ENCODE measurements at places on chromosomes 1 and 21.

GRCh38 chr1:23211955-23212354 lies 5.3 kb downstream of the HTR1D start:
- DNase-seq: no peak

DNA sequence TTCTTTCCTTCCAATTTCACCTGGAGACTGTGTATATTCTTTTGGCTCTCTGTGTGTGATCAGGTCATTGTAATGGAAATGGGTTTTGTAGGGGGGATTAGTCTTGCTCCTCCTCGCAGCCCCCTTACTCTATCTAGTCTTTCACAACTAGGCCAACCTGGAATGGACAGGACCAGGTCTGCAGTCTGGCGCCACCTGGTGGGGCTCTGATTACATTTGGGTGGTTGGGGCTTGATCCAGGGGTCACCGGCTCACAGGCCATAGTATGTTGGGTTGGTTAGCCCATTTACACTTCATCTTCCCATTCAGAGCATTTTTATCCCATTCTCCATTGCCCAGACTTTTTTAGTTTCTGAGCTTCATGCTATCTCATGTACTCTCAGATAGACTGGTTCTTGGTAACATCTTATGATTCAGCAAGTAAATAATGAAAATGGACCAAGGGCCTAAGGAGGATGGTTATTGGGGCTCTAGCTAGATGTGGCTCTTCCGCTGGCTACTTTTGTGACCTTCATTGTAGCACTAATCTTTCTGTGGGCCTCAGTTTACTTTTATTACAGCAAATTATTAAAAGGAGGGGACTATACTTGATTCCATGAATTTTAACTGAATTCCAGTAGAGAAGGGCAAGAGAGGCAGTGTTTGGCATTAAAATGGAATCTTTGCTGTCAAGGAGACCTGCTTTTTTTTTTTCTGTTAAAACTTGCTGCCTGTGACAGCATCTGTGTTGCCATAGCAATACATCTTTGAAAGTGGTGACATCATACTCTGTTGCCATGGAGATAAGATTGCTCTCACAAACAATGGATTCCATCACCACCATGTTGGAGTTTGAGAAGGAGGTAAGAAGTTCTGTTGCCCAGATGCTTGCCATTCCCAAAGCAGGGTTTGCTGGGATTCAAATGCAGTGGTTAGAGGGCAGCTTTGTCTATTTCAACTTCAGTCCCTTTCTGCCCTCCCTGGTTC lies 150.1 kb downstream of the PLXNA2 start:
- peak; percentile 92 for DNase-seq

- DNase-seq: no peak
Measured at GRCh38 chr1:29949676-29950075, 713.4 kb downstream of the PTPRU start.

GRCh38 chr21:37380349-37381323 lies 14.1 kb downstream of the DYRK1A start:
- DNase-seq: peak; percentile 21

DNA sequence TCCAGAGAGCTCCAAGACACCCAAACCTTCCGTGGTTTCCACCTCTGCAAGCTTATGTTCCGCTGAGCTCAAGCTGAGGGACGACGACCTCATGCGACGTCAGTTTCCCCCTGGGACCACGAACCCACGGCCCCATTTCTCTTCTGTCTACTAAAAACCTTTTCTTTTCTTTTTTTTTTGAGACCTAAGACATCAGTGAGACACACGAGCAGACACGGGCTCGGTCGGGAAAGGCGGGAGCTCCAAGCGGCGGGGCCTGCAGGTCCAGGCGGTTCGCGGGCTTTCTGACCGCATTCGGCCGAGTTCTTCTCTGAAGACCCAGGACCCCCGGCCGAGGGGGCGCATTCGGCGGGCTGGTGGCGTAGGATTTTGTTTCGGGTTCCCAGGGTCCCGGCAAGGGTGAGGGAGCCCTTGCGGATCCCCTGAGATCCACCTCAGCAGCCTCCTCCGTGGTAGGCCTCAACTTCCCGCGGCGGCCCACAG lies 402 bp downstream of the C21orf58 start:
- DNase-seq: peak; percentile 52

DNA sequence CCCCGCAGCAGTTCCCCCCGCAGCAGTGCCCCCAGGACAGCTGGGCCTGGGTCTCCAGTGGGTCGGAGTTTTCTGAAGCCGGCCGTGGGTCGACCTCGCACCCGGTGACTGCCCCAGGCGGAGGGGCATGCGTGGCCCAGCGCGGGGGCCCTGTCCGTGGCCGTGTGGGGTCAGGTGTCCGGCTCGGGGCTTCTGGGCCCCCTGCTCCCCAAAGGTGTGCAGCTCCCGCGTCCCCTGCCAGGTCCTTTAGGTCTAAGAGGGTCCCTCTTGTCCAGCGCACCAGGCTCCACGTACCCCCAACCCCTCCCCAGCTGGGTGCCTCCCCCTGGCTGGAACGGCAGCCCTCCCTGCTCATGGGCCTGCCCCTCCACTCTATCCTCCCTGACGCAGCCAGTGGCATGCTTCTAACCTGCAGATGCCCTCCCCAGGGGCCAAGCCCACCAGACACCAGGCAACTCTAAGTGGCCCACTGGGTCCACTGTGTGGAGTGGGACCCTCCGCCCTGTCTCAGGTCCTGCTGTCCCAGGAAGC lies 5.9 kb upstream of the HES4 start:
- DNase-seq: no peak

DNA sequence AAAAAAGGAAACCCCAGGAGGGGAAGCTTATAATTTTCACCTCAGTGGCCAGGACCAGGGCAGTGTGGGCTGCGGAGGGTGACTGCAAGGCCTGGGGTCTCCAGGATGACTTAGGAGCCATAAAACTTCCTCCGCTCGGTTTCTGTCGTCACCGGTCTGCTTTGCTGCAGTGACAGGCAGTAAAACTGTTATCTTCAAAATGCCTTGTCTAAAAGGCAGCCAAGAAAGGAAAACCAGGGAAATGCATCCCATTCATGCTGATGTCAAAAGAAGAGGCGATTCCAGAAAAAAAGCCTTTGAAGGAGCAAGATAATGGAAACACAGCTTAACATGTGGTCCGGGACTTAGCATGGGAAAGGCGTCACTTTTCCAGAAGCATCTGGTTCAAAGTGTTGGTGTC lies 42.0 kb downstream of the COL6A1 start:
- DNase-seq: no peak

DNA sequence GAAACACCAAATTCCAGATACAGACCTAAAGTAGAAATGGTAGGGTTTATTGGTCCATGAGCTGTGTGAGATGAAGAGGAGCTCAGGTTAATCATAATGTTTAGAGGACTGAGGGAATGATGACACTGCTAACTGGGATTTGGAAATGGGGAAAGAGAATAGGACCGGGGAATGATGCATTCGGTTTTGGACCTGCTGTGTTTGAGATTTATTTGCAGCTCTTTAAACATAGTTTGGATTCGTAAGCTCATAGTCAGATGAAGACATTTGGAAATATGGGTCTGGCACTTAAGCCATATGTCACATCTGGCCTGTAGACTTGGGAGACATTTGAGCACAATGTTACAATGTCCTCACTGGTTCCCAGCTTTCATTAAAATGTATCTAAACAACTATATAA lies 127.9 kb upstream of the DUSP10 start:
- no peak for DNase-seq

DNA sequence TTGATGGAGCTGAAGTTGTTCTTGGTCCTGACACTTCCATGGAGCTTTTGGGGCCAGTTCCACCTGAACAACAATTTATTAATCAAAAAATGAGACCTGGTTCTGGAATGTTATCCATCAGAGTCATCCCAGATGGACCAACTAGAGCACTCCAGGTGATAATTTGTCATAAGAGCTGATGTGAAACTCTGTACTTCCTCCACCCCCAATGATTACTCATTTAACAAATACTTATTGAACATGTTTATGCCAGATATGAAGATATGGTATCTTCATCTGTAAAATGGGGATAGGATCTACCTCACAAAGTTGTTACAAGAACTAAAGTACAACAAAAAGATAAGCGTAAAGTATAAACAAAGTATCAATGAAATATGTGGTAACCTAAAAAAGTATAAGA lies 153.2 kb downstream of the VPS13D start:
- no peak for DNase-seq

DNA sequence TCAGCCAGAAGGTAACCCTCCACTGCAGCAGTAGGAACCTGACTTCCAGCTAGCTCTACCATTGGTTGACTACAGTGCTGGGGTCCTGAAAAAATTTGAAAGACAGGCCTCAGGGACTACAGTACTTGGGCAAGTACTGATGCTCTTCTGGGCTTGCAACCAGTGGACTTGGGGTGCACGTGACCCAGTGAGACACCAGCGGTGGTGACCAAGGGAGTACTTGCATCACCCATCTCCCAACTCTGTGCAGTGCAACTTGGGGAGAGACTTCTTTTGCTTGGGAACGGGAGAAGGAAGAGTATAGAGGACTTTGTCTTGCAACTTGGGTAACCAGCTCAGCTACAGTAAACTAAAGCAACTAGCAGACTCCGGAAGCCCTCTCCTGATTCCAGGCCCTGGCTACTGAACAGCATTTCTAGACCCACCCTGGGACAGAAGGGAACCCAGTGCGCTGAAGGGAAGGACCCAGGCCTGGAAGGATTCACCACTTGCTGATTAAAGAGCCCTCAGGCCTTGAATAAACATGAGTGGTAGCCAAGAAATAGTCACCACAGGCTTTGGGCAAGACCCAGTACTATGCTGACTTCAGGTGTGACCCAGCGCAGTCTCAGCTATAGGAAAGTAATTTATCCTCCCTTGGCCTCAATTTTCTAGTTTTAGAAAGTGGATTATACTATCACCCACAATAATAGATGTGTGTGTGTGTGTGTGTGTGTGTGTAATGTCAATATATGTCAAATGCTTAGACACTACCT lies 45.6 kb downstream of the TNNI3K start:
- no peak for DNase-seq

DNA sequence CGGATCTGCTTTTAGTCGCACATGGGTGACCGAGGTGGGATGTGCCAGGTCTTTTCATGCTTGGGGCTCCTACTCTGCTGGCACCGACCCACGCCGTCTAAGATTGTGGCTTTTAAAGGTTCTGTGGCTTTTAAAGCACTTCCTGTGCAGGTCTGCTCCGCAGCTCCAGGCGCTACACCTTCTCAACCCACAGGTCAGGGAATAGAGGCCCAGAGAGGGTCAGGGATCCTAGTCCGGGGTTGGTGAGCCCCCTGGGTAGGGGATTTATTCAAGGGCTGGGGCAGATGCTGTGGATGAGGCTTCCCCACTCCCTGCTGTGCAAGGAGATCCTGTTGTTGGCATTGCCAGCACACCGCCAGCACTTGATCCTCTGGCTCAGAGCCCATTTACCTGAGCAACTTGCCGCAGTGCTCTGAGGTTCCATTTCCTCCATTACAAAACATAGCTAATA lies 212.8 kb upstream of the RAB4A start:
- no peak for DNase-seq

- DNase-seq: no peak
Measured at GRCh38 chr1:39876144-39876543, 7.2 kb downstream of the TRIT1 start.

DNA sequence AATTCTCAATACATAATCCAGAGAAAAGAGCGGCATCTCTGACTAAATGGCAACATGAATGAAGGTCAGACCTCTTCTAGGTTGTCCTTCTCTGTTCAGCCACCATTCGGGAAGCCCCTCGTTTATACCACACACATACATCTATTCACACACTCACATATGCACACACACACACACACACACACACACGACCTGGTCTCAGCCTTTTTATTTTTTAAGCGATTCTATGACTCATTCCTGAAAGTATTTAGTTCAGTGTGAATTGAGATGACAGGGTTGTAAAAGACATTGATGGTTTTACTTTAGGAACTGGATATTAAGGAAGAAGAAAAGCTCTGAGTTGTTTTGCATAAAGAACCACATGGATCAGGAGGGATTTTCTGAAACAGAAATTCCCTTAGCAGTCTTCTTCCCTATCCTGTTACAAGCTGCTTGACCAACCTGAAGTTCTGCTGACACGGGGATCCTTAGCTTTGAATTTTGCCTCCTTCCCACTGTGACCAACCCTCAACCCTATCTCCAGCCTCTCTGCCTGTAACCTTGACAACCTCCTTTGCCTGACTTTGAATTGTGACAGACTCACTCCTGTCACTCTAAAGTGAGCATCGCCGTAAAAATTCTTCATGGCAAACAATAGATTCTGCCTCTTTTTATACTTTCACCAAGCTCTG lies 383.1 kb upstream of the ESRRG start:
- DNase-seq: no peak

GRCh38 chr1:156775799-156776198 lies 8.5 kb downstream of the PRCC start:
- DNase-seq: no peak

GRCh38 chr1:232904566-232904965 lies 45.8 kb upstream of the NTPCR start:
- DNase-seq: no peak

DNA sequence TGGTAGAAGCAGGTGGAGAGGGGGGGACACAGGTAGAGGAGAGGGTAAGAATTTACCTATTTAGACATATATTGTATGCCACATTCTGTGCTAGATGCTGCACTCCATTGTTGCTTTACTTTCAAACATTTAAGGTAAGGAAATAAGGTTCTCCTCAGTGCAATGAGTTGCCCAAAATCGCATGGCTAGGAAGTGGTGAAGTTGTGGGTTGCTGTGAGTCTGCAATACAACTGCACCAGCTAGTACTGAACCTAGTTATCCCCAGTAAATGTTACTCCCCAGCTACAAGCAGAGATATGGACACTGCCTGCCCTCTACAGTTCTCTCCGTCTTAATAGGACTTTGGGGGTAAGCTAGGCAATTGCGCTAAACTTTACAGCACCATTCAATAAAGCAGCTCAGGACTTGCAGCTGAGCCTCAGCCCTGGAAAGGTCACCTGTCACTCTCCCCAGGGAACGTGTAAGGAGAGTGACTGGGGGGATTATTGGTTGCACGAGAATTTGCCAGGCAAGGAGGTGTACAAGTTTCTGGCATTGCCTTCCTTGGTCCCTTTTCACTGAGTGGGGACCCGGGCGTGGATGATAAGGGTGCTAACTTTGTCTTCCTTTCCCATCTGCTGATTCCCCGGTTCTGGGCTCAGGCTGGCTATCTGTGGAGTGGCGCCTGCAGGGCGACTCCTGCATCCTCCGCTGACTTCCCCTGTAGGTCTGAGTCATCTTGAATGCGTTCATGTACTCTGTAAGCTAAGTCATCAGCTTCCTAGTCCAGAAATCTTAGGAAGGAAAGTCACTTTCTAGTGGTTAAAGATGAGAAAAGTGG lies 71.3 kb upstream of the CNTN2 start:
- DNase-seq: no peak

DNA sequence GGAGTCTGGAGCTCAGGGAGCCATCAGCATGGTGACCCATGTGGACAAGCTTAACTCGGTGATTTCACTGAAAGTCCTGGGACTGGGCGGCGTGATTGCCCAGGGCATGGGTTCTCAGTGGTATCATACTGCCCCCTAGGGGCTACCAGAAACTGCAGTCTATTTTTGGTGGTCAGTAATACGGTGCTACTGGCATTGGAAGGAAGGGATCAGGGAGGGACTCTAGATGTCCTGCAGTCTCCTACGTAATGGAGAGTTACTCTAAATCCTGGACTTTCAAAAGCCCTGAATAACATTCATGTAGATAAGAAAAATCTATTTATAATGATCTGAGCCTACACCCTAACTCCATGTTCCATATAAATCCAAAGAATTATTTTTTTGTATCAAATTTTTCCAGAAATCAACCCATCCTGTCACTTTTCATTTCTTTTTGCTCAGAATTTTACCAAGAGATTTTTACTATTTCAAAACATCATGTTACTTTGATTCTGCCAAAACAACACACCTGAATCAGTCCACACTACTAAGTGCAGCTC lies 37.3 kb downstream of the PABPC4 start:
- DNase-seq: peak; percentile 86

All from neural progenitor cell (in vitro differentiated cells).